ENCODE measurements at places on chromosomes 7 and 10. TPM values are rescaled to one million over a fixed set of nuclear protein-coding genes. Genes with fewer than 3 reads are reported as not detected.

GRCh38 chr7:28761505-28761904, 196.6 kb downstream of the TRIL start:
- DNase-seq: no peak

DNA sequence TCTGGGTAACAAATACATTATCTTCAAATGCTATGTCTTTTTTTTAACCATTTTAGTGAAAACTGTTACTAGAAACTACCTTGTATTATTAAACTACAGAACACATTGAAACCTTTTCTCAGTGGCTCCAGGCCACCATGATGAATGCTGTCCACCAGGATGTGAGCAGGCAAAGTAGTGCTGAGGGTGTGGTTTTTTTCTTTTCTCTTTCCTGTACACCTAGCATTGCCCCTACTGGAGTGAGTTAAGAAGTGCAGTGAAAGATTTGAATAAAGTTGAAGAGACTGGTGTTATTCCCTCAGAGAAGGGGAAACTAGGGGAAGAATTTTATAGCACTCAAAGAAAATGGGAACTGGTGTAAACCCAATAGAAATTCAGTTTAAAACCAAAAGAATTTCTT, 120.0 kb upstream of the SAMD8 start:
- no peak for DNase-seq

DNA sequence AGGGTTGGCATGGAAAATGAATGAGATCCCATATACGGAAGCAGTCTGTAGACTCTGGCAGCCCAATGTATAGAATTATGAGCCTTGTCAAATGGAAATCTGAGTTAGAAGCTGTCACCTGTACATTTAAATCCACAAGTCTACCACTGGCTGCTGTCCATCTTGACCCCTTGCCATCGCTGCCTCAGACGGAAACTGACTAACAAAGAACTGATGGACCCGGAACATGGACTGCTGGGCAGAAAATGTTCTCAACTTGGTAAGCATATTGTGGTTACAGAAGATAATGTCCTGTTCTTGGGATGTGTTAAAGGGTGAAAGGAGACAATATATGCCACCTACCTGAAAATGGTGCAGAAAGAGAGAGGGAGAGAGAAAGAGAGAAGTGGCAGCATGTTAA, 37.5 kb downstream of the PARP12 start:
- DNase-seq: no peak

DNA sequence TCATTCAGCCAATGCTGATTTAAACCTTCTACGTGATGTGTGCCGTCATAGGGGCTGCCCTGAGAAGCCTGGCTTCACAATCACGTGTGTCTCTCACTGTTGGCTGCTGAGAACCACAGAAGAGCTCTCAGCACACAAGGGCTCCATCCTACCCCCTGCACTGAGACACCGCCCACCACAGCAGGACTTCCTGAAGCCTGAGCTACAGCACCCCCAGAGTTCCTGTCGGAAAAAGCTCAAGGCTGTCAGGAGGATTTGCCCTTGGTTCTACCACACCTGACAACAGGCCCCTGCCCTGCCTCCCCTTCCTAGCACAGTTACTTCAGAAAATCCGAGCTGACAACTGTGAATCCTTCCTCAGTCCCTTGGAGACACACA, 191.9 kb downstream of the MAD1L1 start:
- peak; percentile 1 for DNase-seq

DNA sequence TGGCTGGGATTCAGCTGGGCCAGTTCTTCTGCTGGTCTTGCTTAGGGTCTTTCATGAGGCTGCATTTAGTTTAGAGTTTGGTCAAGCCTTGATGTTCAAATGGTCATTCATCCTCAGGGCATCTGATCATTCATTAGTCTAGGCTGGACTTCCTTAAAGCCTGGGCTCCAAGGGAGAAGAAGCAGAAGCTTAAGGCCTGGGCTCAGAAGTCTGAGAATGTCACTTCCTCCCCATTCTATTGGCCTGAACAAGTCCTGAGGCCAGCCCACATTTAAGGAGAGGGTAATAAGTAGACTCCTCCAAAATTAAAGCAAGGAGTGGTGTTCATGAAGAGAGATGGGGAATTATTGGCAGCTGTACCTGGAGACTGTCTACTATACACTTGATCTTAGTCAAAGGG, 193.2 kb upstream of the HABP2 start:
- no peak for DNase-seq

DNA sequence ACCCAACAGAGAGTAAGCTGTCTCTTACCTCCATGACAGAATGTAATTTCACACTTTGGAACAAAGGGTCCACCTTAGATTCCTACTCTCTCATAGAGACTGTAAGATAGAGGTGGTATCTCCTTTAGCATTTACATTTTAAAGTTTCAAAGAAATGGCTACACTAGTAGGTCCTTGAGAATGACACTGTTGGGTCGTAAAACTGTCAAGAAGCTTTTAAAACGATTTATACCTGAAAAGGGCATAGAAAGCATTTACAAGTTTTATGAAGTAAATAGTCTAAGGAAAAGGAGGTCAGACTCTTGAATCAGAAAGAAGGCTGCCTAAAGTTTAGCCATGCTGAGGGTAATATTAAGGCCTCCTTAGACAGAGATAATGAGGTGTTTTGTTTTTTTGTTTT, 1212.4 kb upstream of the PHF14 start:
- DNase-seq: no peak

The HOXA1 gene
- total RNA-seq: 3.0 TPM

The NEUROD6 gene
- total RNA-seq: not detected

The NEUROG3 gene
- total RNA-seq: 2.4 TPM
